Activated CD4-positive, alpha-beta T cell treated with anti-CD3 and anti-CD28 coated beads for 4 hours (primary cell): ENCODE measurements at places on chromosomes 12 and 14.

DNA sequence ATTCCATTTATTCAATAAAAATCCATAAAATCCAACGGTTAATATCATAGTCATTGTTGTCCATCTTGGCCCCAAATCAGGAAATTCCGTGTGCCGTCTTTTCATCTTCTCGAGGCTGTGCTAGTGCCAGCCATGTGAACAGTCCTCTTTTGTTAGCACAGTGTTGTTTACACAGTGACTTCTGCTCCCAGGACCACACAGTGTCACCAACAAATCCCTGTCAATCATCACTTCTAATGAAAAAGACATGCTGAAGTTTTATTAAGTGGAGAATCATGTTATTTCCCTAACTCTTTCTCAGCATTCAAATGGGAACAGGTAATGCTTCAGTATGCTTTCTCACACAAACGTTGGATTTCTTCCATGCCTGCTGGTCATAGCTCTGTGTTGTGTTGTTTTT lies 1.9 kb upstream of the SLCO1A2 start:
- DNase-seq: no peak

DNA sequence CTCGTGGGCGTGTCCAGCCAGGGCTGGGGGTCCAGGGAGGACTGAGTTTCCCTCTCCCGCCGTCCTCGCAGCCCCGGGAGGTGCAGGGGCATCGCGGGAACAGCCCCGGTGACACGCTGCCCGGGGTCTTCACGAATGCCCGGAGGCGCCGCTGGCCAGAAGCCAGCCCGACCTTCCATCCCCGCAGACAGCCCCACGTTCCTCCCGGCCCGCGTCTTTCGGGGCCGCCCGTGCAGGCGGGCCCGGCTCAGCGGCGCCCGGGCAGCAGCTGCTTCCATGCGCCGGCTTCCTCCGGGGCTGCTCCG lies 827 bp upstream of the TEDC1 start:
- no peak for DNase-seq

DNA sequence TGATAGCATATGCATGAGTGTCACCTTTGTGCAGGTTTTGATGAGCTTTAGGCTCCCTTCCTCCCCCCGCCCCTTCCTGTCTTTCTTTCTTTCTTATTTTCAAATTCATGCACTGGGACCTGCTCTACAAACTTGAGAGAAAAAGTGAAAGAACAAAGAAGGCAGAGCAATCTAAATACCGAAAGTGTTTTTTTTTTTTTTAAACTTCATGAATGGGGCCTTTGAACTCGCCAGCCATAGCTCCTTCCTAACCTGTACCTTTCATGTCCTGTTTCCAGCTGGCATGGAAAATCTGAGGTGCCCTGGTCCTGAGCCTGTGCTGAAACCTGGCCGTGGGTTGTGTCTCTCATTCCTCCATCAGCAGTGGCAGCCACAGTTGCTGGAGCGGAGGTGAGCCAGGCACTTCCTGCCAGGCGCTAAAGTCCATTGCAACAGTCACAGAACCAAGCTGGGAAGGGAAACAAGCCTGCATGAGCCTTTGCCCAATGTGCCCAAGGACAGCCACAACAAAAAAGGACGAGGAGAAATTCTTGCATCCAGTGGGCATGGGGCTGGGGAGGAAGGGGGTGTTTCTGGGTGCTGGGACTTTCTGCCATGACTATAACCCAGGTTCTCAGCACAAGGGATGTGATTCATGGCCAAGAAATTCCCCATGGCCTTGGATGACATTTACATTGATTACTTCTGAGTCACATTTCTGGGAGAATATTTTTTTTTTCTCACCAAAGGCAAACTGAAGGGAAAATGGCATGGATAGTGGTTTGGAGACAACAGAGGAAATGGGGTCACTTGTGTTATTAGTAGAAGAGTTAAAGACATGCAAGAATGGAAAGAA lies 102.7 kb downstream of the TMEM30B start:
- DNase-seq: peak; percentile 16

DNA sequence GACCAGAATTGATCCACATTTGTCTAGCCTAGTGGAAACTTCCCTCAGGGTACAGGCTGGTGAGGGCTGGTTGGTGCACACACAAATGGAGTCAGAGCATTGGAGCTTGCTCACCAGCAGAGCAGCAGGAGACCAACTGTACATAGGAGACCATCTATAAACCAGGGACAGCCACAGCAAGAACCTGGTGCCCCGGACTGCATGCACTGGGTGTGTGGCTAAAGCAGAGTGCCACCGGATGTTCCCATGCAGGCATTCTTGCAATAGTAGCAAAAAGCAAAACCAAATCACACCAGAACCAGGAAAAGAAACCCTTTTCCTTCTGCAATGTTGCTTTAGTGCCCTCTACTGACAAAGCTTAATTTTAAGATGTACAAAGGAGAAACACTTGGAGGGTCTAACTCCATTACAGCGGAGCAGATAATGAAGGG lies 136.4 kb downstream of the MDGA2 start:
- DNase-seq: no peak

DNA sequence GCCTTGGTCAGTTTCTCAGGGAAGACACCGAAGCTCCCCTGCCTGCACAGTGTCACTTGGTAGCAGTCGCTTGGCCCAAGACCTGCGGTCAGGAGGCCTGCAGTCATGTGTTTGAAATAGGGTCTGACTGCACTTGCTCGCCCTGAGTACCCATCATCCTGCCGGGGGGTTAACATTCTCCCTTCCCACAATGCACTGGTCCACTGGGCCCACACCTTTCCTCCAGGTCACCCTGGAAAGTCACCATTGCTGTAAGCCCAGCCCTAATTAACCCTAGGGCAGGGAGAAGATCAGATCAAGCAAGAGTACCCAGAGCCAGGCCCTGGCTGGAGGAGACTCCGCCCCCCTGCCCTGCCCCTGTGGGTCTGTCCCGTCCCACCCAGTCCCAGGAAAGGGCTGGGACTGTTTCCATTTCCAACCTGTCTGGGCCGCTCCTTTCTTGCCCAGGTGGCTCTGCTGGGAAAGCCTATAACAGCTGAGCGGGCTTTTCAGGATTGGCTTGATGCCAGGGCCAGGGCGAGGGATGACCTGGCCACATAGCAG lies 87.1 kb downstream of the ZFP36L1 start:
- no peak for DNase-seq

GRCh38 chr14:33851931-33852330 lies 98.9 kb downstream of the EGLN3 start:
- no peak for DNase-seq

DNA sequence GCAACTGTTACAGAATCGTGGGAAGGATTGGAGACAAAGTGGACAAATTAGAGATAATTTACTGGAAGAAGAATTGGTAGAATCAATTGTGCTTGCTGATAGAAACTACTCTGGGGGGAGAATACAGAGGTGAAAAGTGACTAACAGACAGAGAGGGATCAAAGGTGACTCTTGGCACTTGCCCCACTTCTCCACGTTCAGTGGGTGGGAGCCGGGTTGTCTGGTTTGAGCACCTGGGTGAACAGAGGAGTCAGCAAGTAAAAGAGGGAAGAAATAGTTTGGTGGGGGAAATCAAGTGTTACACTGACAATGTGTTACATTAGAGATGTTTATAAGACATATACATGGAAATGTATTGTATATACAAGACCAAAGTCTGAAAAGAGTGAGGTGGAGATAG lies 69.1 kb downstream of the PPP2R5E start:
- no peak for DNase-seq

DNA sequence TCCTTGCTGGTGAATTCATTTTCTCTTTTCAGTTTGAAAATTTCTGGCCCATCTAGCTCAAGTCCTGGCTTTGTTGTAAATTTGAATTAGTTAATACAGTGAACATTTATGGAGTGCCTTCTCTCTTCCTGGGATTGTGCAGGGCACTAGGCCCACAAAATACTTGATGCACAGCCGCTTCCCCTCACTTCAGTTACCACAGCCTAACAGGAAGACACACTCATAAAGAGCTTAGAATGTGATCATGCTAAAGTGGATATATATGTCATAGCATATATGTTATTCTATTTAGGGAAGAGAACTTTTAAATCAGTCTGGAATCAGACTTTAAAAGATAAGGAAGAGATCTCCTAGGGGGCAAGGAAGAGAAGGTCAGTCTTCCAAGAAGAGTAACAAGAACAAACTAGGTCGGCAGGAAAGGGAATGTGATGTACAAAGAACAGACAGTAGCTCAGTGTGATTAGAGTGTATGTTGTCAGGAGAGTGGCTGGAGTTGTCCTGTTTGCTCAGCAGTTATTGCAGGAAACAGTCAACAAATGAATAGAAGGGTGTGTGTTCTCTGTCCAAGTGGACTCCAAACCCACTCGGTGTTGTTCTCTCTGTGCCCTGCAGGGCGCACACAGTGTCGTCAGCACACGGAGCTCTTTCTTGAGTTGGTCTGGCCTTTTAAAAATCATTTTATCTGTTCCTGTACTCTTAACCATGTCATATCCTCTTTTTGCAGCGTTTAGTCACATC lies 74.4 kb downstream of the DAAM1 start:
- no peak for DNase-seq

GRCh38 chr12:31861360-31861759 lies 97.9 kb upstream of the RESF1 start:
- no peak for DNase-seq

GRCh38 chr12:62123721-62124203 lies 136.4 kb upstream of the USP15 start:
- peak; percentile 3 for DNase-seq

DNA sequence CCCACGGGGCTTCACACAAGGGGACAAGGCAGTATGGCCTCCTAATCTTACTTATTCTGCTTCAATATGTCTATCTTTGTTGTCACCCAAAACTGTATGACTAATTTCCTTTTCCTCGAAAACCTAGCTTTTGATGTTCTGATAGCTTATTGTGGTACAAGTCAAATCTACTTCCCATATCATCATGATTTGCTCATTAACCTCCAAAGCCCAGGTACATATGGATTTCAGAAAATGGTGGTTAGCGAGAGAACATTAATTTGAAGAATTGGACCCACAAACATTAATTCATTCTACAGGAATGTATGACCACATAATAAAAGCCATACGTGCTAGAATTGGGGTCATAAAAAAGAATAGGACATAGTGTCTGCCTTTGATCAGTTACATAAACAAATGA lies 412.5 kb downstream of the CCDC91 start:
- DNase-seq: no peak
